ENCODE measurements at places on chromosomes 6 and 20.

DNA sequence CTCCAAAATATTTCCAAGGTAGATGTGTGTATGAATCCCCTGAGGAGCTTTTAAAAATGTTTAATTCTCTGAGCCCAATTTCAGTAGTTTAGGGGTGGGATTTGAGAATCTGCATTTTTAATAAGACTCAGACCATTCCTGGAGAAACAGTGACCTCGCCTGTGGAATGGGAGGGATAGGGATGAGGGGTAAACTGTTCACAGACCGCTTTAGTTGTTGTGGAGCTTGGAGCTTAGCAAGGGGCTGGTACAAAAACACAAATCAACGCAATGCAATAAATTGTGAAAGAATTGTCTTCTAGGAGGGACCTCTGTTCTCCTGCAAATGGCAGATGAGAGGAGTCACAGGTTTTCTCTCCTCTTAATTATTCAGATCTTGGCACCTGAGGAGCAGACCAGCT is 239.3 kb upstream of the SULF2 start:
- DNase-seq: peak; percentile 26

DNA sequence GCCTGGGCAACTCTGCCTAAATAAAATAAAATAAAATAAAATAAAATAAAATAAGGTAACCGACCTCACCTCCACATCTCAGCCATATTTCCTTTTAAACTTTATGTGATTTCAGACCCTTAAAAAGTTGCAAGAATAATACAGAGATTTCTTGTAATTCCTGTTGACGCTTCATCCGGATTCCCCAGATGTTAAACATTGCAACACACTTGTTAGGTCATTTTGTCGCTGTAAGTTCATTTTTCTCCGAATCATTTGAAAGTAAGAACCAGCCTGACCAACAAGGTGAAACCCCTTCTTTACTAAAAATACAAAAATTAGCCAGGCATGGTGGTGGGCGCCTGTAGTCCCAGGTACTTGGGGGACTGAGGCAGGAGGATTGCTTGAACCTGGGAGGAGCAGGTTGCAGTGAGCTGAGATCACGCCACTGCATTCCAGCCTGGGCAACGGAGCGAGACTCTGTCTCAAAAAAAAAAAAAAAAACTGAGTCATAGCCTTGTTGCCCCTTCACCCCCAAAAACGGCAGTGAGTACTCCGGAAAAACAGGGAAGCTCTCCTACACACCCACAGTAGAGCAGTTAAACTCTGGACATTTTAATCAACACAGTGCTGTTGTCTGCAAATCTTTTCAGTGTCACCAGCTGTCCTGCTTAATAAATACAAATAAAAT is 5.9 kb downstream of the PYGB start:
- peak; percentile 16 for DNase-seq

DNA sequence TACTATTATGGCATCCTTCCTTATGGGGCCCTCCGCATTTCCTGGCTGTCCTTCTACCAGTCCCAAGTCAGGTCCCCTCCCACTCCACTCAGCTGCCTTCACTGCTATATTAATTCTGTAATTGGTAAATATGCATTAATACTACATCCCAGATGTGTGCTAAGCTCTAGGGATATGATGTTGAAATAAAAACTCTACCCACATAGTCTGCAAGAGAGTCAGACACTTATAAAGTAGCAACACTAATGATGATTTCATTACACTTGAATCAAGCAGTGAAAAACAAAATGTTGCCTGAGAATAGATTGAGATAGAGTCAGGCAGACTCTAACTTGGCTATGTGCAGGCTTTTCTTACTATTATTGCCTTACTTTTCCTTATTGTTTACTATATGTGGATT is 62.4 kb downstream of the AIG1 start:
- DNase-seq: no peak

DNA sequence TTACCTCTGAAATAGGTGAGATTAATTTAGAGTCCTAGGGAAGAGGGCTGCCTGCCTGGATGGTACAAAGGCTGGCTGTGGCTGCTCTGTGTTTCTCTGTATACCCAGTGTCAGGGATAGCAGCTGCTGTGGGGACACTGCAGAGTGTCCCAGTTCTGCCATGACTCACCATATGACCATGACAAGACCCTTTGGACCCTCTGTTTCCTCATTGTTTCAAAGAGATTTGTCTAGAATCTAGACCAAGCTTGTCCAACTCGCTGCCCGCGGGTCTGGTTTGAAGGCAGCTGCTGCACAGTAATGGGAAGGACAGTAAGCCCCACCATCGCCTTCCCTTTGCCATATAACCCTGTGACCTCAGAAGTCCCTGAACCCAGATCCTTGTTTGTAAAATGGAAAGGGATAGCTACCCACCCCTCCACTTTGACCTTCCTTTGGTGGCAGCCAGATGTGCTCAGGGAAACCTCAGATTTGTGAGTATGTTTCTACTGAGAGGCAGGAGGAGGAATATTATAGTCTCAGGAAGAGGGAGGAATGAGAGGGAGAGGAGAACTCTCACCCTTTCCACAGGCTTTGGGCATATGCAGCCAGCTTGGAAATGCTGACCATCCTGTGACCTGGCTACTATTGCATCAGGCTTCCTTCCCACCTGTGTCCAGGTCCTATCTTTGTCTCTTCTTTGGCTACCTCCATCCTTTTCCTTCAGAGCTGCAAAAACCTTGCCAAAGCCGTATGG is 14.0 kb downstream of the PLCG1 start:
- DNase-seq: no peak

- DNase-seq: no peak
These were observed 50.6 kb upstream of the NELFCD start for GRCh38 chr20:58930496-58930895.

DNA sequence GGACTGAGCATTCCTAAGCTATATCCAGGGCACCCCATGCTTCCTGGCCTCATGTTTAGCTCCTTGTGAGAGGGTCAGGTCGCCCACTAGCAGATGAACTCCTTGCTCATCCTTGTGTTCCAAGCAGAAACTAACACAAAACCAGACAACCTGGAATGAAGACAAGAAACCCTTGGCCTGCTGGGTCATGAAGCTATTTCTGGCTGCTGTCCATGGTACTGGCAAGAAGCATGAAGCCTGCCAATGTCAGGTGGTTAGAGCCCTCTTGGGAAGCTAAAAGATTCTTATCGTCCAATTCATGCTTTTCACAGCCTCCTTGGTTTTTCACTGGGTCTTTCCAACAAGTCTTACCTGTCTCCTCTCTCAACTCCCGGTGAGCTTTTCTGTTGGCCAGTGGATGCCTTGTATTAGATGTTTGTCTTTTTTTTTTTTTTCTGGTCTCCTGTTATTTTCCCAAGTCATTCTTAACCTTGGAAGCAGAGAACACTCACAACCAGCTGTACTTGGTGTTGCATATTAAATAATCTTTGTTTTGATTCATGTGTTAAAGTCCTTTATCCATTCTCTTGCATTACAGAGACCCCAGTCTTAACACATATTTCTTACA is 180.3 kb downstream of the ANKRD60 start:
- DNase-seq: no peak

GRCh38 chr20:26216025-26216424 is 519.4 kb upstream of the ZNF337 start:
- DNase-seq: no peak

DNA sequence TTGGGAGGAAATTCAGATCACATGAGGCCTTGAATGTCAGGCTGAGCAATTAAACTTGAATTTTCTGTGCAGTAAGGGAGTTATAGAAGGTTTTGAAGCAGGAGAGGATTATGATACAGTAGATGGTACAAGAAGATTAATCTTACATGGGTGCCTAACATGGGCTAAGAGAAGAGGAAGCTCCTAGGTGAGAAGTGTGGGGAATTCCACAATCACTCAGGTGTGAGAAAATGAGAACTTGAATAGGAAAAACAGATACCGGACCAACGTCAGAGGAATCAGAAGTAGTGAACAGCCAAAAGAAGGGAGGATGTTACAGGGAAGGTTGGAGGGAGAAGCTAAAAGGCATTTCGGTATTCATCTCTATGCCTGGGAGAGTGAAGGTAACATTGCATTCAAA is 250.7 kb upstream of the SLC35B3 start:
- no peak for DNase-seq

GRCh38 chr6:149935668-149936067 is 6.1 kb upstream of the ULBP2 start:
- DNase-seq: no peak

DNA sequence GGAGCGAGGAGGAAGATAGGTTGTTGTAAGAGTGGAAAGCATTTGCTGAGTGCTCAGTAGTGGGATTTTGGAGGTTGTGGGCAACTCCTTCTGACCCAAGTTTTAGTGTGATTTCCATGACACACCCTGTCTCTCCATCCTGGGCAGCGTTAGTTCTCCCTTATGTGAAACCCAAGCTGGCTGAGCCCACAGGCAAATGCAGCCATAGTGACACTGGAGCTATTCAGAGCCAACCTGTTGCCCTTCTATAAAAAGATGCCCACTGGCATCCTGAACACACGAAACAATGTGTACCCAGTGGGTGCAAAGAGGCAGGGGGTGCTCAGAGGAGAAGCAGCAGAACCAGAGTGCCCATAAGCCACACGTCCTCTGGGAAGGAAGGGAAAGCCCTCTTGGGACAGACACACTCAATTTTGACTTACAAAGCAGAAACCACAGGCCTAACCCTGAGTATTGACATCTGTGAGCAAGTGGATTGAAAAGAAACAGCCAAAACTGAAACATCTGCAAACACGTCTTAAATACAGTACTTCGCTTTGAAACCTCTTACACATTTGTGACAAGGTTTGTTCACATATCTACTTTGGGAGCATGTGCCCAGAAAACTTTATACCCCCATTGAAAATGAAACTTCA is 54.6 kb downstream of the BPIFB1 start:
- no peak for DNase-seq

GRCh38 chr20:35020108-35020928 is 64.7 kb downstream of the MYH7B start:
- DNase-seq: no peak

DNA sequence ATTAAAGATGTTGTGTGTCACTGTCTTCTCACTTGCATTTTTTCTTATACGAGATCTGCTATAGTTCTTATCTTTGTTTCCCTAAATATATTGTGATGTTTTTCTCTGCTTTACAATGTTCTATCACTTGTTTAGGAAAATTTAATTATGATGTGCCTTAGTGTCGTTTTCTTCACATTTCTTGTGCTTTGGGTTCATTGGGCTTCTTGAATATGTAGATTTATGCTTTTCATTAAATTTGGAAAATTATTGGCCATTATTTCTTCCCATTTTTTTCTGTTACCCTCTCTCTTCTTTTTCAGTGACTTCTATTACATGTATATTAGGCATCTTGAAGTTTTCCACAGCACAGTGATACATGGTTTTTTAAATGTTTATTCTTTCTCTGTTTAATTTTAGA is 33.4 kb downstream of the CITED2 start:
- no peak for DNase-seq

DNA sequence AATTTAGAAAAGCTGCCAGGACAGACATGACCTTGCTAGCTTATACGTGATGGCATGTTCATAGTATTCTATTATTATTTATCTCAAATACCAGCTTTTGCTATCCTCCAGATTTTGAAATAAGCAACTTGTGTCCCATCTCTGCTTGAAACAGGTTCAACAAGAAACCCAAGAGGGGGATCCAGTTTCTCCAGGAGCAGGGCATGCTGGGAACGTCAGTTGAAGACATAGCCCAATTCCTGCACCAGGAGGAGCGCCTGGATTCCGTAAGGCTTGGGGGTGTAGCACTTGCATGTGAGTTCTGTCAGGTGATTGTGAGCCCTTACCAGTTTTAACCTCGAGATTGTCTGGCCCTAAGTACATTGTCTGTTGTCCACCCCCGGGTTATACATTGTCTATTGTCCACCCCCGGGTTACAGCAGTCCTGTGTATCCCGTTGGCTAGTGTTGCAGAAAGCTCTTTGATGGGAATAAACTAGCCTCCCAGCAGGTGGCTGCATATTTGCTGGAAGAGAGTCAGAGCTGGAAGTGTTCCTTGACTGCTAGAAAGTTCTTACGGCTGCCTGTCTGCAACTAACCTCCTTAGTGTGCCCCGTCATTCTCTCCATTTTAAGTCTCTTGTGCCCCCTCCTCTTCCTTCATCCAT is 61.4 kb upstream of the CSE1L start:
- no peak for DNase-seq

- no peak for DNase-seq
These were observed 25.0 kb downstream of the TAB2 start for GRCh38 chr6:149342525-149342924.

DNA sequence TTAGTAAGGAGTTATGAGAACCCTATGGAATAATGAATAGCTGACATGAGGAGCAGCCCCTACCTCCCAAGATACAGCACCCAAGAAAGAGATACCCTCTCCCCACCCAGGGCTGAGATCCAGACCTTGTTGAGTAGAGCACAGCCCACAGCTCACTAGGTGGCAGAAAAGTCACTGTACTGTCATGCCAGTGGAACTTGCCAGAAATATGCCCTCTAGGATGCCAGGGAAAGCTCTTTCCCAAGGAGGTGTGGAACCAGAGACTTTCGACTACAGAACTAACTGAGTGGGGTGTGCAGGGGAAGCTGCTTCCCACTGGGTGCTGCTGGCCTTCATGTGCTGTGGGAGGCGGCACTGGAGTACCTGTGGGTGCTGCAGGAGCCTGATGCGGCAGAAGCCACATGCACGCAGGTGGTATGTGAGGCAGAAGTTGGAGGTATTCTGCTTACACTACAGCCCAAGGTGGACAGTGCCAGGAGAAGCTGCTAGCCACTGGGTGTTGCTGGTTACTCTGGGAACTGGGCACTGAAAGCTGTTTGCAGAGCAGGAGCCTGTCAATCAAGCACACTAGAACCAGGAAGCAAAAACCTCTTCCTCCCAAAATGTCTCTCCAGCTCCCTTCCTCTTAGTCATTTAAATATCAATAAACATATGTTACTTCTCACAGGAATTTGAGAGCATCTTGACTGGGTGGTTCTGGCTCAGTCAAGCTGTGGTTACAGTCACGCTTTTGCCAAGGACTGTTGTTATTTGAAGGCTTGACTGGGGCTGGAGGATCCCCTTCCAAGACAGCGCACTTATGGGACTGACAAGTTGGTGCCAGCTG is 17.8 kb downstream of the ARMC12 start:
- no peak for DNase-seq

- no peak for DNase-seq
These were observed 17.8 kb upstream of the PPP1R3G start for GRCh38 chr6:5067305-5067704.

GRCh38 chr20:59788811-59789397 is 144.5 kb downstream of the SYCP2 start:
- DNase-seq: no peak

DNA sequence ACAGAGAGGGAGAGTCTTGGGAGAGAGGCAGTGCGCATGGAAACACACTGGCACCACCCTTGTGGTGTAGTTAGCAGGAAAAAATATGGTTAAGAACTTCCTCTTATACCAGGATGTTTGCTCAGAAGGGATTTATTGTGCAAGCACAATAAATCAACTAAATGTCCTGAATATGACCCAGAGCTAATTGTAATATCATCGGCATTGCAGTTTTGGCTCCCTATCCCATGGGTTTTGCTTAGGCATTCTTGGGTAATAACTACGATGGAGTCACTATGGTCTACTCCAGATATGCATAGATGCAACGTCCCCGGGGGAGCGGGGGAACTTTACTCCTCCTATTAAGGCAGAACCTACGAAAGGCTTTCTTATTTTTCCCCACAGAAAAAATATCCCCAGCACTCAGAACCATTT is 751.6 kb downstream of the EYS start:
- no peak for DNase-seq

- peak; percentile 35 for DNase-seq
These were observed 140.4 kb downstream of the IMPG1 start for GRCh38 chr6:75932067-75932466.

All from SK-N-SH (cell line).